Right lobe of liver (tissue), 6 donors: ENCODE measurements at places on chromosomes 5 and 9.

DNA sequence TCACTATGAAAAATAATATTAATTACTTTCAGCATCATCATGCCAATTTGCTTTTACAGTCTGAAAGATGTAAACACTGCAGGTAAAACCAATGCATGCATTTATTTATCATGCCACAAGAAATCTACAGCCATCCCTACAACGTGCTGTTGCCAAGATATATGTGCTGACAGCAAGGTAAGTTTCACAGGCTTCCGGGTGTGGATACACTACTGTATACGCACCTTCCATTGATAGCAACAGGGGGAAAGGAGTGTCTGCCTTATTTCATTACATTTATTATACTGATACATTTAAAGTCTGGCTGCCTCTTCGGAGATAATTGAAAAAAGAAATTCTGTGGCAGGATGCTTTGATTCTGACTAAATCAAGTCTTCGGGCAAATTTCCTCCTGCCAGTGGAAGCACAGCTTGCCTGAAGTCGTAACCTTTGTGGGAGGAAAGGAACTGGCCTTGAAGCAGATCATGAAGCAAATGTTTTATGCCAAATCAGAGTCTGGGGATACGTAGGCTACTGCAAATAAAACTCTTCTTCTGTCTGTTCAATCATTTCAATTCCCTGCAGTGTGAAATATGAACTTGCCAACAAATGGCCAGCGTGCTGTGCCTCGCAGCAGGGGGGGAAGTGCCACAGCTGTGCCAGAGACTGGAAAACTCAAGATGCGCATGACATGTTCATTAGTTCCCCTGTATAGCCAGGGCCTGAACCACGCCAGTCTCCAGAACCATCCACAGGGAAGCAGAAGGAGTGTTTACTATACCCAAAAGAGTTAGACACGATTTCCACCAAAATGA lies 268.1 kb downstream of the EFNA5 start:
- DNase-seq, result no peak

DNA sequence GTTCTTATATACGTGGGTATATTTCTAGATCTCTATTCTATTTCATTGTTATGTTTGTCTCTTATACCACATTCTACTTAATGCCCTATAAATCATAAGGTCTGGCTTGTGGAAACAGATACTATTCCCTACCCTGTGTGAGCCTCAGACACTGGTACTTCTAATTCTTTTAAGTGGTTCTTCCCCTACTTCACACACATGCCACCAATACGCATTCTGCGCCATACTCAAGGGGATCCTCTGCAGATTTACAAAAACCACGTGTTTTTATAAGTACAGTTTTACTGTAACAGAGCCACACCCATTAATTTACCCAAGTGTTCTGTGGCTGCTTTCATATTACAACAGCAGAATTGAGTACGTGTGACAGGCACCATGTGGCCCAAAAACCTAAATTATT lies 195.6 kb downstream of the SAXO1 start:
- DNase-seq, result no peak

- DNase-seq, result no peak
Observed at GRCh38 chr5:6861036-6861435, 147.8 kb downstream of the TENT4A start.

GRCh38 chr5:14109041-14109747 lies 33.9 kb upstream of the TRIO start:
- no peak for DNase-seq

- no peak for DNase-seq
Observed at GRCh38 chr9:117528225-117528624, 113.4 kb upstream of the ASTN2 start.

- no peak for DNase-seq
Observed at GRCh38 chr9:97039514-97039860, 545 bp upstream of the CTSV start.

GRCh38 chr5:67960939-67961338 lies 254.6 kb upstream of the PIK3R1 start:
- no peak for DNase-seq

DNA sequence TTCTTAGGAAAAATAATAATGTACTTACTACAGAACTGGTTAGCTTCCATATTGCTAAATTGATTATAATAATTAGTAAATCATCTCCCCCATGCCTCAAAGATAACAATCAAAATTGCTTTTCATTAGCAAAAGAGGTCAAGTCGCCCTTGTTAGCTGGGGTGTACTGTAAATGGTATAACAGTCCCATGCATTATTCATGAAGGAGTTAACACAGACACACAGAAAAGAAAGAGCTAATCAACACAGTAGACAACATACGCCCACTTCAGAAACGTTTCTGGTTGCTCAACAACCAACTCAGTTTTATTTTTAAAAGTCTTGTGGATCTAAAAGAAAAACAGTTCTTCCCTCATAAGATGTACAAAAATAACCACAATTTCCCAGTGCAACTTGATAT lies 100.2 kb downstream of the MPDZ start:
- no peak for DNase-seq

GRCh38 chr9:110465190-110465589 lies 114.4 kb downstream of the SVEP1 start:
- no peak for DNase-seq

GRCh38 chr5:1465966-1466471 lies 20.8 kb upstream of the SLC6A3 start:
- DNase-seq, result no peak

DNA sequence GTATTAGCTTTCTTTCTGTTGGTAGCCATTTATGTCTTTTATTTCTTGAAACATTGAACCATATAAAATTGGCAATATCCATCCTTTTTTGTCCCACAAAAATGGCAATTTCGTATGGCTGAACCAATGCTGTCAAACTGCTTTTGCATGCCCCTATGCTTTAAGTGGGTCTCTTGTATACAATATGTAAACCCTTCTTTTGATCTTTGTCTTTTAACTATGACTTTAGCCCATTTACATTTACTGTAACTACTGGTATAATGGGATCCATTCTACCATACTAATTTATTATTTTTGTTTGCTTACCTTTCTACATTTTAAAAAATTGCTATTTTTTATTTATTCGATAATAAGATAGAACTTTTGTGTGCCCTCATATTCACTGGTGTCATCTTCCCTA lies 93.4 kb downstream of the TENT4A start:
- DNase-seq, result no peak

DNA sequence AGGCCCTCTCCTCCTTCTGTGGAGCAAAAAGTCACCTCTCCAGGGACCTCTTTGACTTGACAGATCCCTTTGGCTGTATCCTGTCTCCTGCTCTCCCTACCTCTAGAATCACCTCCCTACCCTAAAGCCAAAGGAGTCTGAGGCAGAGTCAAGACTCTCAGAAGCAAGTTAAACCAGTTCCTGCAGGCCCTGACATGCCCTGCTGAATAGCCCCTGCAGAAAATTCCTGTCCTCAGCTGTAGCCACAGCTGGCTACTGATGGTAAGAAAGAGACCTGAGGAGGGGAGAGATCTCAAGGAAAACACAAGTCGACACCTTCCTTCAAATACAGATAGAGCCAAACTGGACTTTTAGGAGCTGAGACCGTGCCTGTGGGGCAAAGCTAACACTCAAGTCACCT lies 23.7 kb upstream of the UBAP2 start:
- DNase-seq, result no peak

- DNase-seq, result no peak
Observed at GRCh38 chr9:72440992-72441847, 76.2 kb upstream of the ZFAND5 start.

GRCh38 chr9:27838876-27839275 lies 265.6 kb upstream of the C9orf72 start:
- DNase-seq, result no peak

DNA sequence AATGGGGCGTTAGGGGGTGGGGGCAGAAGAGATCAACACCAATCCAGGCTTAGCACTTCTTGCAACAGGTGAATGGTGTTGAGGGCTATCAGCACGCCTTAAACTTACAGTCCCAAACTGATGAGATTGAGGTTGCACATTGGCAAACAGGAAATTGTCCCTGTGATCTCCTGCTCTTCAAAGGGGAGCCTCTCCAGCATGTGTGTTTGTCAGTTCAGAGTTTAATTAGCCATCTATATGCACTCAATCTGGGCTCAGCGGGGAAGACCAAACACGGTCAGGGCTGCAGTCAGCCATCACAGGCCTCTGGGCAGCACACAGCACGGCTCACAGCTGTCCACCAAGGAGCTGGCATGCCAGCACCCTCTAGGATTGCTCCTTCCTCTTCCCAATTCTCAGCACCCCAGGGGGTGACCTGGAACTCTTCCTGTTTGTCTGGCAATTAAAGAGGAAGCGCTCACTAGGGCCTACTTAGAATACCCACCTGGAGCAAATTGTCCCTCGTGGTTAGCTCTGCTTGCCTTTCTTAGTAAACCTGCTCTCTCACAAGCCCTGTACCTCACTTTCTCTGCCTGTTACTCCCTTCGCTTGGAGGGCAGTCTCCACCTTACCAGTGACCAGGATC lies 217.4 kb downstream of the SLIT3 start:
- no peak for DNase-seq

- DNase-seq, result no peak
Observed at GRCh38 chr5:116517488-116517887, 57.1 kb downstream of the SEMA6A start.

GRCh38 chr5:83294246-83294645 lies 177.3 kb upstream of the VCAN start:
- DNase-seq, result no peak

GRCh38 chr5:158820891-158821290 lies 278.8 kb downstream of the EBF1 start:
- DNase-seq, result no peak

GRCh38 chr5:1152156-1152555 lies 40.3 kb upstream of the SLC12A7 start:
- peak; percentile 25 for DNase-seq

DNA sequence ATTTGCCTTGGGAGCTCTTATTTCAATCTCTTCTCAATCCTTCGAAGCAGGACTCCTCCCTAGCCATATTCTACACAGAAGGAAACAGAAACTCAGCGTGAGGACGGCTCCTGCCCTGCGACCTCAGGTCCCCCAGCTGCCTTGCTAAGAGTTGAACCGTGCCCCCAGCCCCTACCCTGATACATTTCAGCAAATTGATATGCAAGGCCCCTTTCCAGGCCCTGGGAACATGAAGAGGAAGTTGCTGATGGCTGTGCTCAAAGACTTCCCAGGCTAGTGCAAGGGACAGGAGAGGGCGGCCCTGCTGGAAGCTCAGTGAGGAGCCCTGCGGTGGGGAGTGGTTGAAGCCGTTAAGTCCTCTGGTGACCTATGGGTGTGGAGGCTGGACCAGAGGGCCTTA lies 41.5 kb downstream of the BOD1 start:
- DNase-seq, result no peak

DNA sequence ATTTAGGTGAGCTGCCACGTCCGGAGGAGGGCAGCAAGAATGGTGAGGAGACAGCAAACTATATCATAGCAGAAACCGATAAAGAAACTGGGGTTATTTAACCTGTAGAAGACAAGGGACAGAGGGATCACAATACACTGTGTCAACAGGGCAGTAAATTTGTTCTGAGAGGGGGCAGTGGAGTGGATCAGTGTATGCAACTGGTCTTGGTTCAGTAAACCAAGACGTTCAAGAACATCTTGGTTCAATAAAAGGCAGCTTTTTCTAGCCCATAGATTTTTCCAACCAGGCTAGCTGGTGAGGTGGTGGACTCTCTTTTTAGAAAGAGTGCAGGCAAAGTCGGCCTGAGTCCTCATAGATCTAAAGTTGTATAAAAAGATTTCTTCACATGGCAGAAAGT lies 55.3 kb downstream of the PLAC8L1 start:
- no peak for DNase-seq

- no peak for DNase-seq
Observed at GRCh38 chr5:14617441-14617840, 35.8 kb downstream of the OTULINL start.

DNA sequence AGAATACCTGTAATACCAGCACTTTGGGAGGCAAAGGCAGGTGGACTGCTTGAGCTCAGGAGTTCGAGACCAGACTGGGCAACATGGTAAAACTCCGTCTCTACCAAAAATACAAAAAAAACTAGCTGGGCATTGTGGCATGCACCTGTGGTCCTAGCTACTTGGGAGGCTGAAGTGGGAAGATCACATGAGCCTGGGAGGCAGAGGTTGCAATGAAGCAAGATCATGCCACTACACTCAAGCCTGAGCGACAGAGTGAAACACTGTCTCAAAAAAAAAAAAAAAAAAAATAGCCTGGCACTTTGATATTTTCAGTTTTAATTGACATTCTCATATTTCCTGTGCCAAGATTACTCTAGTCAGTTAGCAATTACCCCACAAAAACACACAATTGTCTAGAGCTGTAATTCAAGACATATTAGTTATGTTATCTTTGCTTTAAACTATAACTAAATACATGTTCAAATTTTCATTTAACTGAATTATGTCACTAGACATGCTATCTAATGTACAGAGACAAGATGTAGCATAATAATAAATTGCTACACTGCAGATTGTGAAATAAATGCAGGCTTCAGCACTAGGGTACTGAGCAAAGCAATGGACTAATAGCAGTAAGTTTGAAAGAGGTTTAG lies 378.2 kb upstream of the GRAMD2B start:
- DNase-seq, result no peak

DNA sequence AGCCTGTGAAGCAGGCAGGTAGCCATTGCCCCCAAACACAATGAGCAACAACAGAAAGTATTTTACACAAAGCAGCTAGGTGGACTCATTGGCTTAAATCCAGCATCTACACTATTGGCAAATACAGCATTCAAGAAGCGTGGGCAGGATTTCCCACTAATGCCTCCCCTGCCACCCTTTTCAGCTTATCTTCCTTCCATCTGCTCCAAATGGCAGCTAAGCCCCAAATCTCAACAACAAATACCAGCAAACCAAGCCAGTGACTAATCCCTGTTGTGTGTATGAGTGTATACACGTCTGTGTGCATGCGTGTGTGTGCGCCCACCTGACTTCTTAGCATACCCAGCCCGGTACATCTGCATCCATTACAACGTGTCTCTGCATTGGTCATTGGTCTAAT lies 151.2 kb upstream of the WWC1 start:
- DNase-seq, result no peak

DNA sequence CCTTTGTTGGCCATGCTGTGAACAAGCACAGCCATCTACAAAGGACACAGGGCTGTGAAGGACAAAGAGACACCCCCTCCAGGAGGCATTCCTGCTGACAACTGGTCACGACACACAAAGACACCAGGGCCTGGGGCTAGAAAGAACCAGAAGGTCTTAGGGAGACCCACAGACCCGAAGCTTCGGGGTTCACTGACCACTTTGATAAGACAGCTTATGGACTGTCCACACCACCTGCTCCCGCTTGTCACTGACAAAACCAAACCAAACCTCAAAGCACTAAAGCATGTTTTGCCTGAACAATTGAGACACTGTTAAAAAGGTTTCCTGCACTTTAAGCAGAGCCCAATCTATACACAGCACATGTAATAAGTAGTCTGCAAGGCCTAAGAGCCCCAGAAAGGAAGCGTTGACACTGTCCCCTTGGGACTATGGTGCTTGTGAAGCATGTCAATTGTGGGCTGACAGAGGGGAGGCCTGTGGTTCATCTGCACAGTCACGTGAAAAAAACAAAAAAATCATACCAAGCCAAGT lies 185.0 kb downstream of the GAPVD1 start:
- DNase-seq, result no peak

GRCh38 chr9:91101611-91102168 lies 260.0 kb downstream of the AUH start:
- DNase-seq, result no peak
